ENCODE measurements at places on chromosomes 7 and 10.
A peak's percentile ranks its signal among the peaks of the same experiment; 100 is the strongest.

DNA sequence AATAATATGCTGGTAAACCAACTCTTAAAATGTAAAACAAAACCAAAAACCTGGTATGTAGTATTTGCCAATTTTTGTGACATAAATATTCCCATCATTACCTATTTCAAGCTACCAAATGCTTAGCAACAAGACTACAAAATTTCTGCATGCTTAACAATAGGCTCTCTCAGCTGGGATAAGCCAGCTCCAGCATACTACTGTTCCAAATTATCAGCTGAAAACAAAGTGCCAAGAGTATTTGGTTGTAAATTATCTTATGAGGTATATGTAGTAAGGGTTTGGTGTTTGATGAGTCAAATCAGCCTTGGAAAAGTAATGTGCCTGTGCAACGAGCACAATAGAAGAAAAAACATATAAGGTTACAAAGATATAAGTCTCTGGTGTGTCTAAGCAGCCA, 263.2 kb downstream of the HGF start:
- DNase-seq, result no peak

GRCh38 chr10:78614267-78614666, 454.5 kb upstream of the ZMIZ1 start:
- no peak for DNase-seq

- DNase-seq, result no peak
Measured at GRCh38 chr10:6128591-6129251, 39.9 kb downstream of the RBM17 start.

GRCh38 chr10:33253411-33253810, 81.1 kb downstream of the NRP1 start:
- no peak for DNase-seq

- DNase-seq, result no peak
Measured at GRCh38 chr7:7228472-7228871, 46.1 kb downstream of the C1GALT1 start.

DNA sequence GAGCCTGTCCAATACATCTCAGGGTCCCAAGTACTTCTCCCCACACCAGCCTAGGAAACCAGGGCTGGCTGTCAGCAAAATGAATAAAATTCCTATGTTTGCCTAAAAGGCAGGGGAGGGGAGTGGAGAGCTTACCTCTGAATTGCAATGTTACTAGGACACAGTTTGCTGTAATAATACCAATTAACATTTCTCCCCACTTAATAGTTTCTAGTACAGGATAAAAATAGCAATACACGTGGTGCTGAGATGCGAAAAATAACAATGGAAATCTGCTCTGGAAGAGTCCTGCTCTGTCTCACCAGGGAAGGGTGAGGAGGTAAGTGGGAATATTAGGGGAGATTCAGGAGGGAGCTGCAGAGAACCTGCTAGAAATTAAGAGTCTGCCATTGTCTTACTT, 112.3 kb downstream of the PLXNA4 start:
- DNase-seq, result no peak

GRCh38 chr7:130822642-130823041, 88.6 kb upstream of the KLF14 start:
- DNase-seq, result no peak

- DNase-seq, result no peak
Measured at GRCh38 chr10:79055892-79056291, 12.9 kb upstream of the ZMIZ1 start.

- DNase-seq, result no peak
Measured at GRCh38 chr7:63087575-63088190, 911.0 kb upstream of the ZNF722 start.

GRCh38 chr10:93697207-93697606, 5.2 kb downstream of the FRA10AC1 start:
- no peak for DNase-seq

- no peak for DNase-seq
Measured at GRCh38 chr10:72688208-72688651, 3.7 kb upstream of the MCU start.

DNA sequence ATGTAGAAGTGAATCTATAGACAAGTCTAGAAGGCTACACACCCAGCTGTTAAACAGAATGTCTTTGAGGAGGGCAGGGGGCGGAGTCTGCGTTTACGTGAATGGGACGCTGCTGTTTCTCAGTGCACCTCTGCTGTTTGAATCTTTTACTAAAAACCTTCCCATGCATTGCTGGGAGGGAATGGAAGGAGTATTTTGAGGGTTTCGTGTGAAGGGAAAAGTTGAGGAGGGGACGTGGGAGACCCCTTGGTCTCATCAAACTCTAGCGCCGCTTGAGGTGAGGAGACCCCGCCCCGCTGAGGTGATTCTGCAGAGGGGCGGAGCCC, 492 bp upstream of the VCL start:
- DNase-seq, result peak; percentile 47

GRCh38 chr10:4742217-4742616, 83.8 kb upstream of the AKR1E2 start:
- DNase-seq, result no peak

DNA sequence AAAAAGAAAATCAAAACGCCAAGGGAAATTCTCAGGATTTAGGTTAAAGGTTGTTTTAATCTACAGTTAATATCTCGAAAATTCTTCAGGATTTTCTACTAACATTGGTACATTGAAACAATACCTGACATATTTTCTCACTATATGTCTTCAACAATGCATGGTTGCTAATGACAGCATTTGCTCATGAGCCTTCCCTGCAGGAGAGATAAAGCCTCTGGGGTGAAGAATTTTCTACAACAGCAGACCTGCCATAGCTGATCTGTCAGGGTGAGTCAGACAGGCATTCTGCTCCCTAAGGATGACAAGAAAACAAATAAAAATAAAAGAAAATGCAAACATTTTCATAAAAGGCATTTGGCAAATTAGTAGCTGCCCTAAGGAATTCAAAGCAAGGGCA, 11.7 kb upstream of the GPR37 start:
- no peak for DNase-seq

DNA sequence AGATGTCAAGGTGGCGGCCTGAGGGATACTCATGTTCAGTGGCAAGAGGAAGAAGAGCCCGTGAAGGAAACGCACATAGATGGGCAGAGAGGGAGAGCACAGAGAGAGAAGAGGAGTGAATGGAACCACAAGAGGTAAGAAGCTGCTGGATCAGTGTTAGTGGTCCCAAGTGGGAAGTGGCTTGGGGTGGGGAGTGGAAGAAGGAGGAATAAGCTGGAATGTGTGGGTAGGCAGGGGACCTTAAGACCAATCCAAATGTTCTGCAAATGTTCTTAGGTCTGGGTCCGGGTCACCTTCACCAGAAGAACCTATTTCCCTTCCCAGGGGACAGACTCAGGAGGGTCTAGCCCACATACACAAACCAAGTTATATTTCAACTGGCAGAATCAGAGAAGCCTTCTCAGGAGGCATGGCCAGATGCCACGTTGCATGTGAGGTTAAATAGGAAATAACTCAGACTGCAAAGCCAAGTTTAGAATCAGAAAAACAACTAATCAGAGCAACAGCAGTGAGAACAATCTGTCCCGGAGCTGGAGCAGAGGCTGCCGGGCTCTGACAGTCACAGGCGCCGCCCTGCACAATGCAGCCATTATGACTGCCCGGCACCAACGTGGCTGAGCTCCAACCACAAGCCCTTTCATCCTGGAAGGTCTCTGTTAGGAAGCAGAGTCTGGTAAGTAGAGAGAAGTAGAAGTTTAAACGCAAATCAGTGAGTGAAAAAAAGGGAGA, 78.6 kb upstream of the ARMC3 start:
- no peak for DNase-seq

DNA sequence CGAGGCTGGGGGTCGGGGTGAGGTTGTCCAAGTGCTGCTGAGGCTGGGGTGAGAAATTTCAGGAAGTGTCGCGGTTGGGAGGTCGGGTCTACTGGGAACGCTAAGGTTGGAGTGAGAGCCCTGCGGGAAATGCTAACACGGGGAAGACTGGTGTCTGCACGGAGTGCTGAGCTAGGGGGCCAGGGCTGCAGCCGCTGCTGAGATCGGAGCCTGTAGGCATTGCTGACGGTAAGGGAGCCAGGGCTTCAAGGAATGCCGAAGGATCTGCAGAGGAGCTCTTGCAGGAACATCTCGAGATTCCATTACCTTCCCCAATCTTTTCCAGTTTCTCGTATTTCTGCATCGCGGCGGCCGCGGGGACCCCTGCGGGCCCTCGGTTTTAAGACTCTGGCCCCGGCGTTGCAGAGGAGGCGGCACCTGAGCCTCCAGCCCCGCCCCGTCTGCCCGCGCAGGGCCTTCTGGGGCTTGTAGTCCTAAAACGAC, at the start of gene CDK5:
TSS of gene CDK5 (minus strand) at position 392 of the 483 bp plus-strand sequence. CDS start at position 343, 49 bp downstream.
- DNase-seq, result no peak

- DNase-seq, result no peak
Measured at GRCh38 chr7:131385039-131385605, 57.4 kb downstream of the MKLN1 start.
